ENCODE measurements at places on chromosomes 13 and 19.
A peak's percentile ranks its signal among the peaks of the same experiment; 100 is the strongest.

DNA sequence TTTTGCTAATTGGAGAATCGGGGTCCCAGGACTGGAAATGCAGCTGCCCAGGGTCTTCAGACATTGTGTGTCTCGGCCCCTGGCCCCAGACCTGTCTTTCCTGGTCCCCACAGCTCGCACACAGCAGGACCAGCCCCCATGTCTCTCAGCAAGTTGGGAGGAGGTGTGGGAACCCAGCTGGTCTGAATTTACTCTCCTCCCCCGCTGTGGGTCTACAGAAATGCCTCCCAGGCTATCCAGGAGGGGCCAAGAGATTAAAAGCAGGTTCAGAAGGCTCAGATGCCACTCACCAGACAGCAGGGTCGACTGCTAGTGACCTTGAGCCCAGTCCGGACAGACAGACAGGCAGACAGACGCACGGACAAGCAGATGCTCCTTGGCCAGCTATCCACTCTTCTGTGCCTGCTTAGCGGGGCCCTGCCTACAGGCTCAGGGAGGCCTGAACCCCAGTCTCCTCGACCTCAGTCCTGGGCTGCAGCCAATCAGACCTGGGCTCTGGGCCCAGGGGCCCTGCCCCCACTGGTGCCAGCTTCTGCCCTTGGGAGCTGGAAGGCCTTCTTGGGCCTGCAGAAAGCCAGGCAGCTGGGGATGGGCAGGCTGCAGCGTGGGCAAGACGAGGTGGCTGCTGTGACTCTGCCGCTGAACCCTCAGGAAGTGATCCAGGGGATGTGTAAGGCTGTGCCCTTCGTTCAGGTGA, at the start of gene DAND5:
DAND5 (plus strand) TSS at position 285 of the 697 bp plus-strand sequence; CDS start at position 370, 85 bp downstream.
- DNase-seq, result no peak

DNA sequence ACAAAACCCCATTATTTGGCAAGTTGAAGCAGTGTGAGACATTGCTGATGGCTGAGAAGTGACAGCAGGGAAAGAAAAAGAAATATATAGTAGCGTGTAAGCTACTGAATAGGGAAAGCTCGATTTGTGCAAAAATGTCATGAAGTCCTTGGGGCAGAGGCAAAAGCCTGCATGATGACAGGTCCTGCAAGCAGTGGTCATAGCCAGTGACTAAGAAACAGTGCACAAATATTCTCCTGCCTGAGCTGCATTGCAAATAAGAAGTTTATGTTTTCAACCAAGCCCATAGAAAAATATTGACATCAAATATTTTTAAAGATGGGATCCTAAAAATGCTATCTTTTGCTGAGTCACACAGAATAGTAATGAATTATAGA, 270.0 kb downstream of the SLITRK6 start:
- peak; percentile 34 for DNase-seq

DNA sequence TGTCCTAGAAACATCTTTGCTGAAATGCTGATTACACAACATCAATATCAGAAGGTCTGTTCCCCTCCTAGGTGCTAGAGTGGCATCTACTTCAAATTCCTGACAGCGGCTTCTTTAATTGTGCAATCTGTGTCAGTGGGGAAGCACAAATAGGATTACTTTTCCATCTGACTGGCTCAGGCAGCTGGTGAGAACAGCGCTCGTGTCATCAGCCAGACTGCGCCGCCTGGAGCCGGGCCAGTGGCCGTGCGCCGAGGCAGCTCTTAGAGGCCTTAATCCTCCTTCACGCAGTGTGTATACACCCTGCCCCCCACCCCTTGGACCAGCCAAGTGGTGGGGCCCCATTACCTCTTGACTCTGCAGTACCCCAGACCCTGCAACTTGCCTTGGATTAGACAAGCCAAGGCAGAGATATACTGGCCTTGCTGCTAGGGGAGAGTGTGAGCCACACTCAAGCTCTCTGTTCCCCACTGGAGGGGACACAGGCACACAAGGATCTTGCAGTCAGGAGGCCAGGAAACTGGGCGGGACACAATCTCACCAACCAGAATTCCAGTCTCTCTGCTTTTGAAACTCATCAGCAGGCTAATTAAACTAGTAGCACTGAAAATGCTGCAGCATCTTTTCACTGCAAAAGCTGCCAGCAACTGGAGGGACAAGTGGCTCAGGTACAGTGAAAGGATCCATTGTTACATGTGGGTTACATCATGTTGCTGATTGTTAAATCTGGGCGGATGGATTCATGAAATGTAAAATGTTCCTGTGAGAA, 48.9 kb upstream of the EPHX3 start:
- peak; percentile 90 for DNase-seq

DNA sequence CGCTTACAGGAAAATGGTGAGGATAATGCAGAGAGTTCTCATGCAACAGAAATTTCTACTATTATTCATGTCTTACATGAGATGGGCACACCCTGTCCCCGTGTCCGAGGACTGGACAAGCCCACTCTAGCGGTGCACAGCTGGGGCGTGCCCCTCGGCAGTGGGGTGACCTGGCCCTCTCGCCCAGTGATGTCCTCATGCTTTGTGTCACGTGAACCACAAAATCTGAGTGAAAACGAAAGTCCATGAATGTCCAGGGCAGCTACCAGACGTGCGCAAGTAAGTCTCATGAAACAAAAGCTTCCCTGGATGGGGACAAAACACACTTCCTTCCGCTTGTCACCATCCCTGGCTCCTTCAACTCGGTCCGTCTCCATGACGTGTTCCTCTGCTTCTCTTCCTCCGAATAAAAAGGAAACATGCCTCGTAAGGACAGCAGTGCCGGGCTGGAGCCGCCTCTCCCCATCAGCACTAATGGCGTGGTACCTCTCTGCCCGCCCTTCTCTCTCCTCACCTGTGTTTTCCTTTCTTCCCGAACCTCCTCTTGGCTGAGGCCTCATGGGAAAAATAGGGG, 45.6 kb downstream of the ANKRD10 start:
- no peak for DNase-seq

- no peak for DNase-seq
Measured at GRCh38 chr13:89784161-89784809, 1563.2 kb upstream of the MIR17HG start.

DNA sequence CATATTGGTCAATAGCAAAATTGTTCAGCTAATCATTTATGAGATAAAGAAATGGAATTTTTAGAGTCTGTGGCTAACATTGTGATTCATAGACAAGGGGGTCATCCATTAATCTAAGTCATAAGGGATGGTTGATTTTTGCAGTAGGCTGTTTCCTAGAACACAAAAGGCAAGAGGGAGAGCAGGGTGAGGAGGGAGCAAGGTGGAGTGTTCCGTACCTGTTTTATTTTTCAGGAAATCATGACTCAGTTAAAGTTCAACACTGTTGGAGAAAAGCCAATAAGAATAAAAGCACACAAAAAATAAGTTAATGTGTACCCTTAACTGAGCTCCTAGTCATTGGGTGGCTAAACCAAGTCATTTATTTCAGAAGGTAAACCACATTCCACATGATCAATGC, 512.4 kb upstream of the ATXN8OS start:
- DNase-seq, result no peak

DNA sequence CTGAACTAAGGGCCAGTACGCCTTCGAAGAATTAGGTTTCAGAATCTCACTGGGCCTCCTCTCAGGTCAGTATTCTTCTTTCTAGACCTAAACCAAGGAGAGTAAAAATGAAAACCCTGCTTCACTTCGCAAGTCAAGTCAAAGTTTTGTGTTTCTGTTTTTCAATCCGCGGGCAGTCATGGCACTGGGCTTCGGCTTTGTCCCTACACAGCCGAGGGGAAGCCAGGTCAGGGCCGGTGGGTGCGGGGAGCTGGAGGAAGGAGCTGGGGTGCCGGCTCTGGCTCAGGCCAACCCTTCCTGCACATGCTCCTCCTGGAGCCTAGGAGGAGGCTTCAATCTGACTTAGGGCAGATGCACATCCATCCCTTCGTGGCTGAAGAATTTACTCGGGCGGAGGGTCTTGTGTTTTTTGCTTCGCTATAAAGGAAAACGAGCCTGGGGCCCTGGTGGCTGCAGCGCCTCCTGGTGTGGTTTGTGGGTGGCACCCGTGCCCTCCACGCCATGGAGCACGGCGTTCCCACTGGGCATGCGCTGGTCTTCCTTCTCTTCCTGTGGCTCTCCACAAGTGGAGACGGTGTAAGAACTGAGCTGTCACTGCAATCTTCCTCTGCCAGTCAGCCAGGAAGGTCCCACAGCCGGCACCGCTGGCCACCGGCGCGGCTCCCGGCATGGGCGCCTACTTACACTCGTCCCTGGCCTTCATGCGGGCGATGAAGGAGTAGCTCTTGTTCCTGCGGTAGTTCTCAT, 22.5 kb downstream of the C19orf44 start:
- no peak for DNase-seq

DNA sequence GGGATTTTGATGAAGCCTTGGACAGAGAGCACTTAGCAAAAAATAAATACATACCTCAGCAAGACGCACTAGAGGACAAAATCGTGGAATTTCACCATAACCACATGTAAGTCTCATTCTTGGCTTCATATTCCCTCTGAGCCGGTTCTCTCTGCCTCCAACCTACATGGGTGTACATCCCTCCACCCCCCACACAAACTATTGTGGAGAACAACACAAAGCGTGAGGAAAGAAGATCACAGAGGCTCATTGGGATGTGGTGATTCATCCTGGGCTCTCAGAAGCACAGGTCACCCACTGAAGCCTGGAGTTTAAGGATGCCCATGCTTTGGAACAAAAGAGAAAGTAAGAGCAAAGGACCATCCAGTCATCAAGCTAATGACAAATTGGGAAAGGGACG, 192.2 kb downstream of the STK24 start:
- DNase-seq, result peak; percentile 57

DNA sequence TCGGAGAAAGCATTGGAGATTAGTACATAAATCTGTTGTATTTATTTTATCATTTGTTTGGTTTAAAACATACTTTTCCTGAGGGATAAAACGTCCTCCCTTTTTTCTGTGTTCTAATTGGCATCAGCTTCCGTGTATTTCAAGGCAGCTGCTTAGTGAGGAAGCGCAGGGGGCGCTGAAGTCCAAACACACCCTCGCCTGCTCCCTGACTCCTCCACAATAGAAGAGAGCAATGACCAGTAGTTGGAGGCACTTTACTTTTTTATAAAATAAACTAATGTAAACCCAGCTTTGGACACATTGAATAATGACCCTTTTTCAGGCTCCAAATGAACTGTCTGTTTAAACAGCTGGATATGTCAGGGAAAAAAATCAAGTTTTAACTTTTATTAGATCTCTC, 79.9 kb downstream of the RNASEH2B start:
- peak; percentile 6 for DNase-seq

- DNase-seq, result peak; percentile 70
Measured at GRCh38 chr13:93847162-93847561, 620.6 kb downstream of the GPC6 start.

- no peak for DNase-seq
Measured at GRCh38 chr19:50717026-50717723, 2.4 kb downstream of the SHANK1 start.

DNA sequence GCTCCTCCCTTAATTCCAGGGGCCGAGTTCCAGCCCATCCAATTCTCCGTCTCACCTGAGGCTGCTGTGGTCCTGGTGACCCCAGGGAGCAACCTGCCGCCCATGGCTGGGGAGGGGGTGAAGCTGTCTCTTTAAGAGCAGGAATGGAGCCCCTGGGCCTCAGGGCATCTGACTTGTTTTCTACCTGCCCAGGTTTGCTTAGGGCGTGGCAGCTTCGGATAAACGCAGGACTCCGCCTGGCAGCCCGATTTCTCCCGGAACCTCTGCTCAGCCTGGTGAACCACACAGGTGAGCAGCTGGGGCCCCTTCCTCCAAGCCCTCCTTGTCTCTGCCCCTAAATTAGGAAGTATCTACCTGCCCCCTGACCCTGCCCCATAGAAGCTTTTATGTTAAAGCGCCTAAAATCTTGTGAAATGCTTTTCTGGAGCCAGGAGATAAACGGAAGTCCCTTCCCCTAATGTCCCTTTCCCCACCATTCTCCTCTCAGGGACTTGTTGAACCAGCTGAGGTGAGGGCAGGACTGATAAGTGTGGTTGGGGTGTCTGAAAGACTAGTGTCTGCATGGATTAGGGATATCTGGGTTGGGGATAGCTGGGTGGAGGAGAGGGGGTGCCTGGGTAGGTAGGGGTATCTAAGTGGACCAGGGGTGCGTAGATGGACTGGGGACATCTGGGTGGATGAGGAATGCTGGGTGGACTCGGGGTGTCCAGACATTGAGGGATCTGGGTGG, 614 bp downstream of the FXYD3 start:
- DNase-seq, result no peak

- DNase-seq, result no peak
Measured at GRCh38 chr19:30703645-30704044, 331.5 kb downstream of the ZNF536 start.

GRCh38 chr13:83995930-83996329, 113.7 kb upstream of the SLITRK1 start:
- no peak for DNase-seq

DNA sequence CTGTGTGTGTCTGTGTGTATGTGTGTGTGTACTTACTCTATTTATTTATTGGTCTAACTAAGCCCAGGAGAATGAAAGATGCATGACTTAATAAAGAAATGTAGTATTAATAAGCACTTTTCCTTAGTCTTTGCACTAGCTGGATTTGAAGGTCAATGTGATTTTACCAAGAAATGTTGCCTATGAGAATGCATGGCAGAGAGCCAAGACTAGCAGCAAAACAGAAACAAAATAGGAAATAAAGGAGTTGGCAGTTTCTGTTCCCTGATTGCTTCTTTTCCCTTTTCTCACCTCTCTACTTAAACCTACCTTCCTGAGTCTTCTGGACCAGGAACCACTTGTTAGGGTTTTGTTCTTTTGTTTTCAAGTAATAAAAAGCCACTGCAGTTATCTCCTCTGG, 286.1 kb downstream of the KCTD12 start:
- no peak for DNase-seq

DNA sequence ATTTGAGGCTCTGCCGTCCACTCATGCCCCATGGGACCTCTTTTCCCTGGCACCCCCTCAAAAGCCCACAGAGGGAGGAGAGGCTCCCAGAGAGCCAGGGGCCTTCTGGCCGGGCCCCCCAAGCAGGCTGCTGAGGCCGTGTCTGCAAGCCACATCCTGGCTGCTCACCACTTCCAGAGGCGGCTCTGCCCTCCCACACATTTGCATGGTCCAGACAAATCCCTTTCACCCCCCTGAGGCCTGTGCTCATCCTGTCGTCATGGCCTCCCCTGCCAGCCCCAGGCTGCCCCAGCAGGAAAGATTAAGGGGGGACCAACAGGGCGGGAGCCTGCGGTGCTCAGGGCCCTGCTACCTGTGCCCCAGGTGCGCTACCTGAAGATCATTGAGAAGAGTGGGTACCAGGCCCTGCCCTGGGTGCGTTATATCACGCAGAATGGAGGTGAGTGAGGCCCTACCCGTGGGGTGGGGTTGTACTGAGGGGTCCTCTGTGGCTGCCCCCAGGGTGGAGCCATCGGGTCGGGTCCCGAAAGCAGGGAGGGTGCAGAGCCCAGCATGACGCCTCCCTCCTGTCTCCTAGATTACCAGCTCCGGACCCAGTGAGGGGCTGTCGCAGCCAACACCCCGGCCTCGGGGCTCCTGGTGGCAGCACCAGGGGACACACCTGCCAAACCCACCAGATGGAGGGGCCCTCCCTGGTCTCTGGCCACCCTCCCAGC, 36.3 kb downstream of the AP1M1 start:
- no peak for DNase-seq

DNA sequence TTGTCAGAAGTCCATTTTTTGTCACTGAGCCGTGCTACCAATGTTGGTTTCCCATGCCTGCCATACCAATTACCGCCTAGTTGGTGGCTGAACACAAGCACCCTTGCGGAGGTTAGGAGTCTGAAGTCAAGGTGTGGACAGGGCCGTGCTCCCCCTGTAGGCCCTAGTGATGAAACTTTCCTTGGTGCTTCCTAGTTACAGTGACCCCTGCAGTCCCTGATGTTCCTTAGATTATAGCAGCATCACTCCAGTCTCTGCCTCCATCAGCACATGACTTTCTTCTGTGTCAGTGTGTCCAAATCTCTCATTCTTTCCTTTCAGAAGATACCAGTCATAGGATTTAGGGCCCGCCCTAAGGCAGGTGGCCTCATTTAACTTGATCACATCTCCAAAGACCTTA, 99.0 kb downstream of the MYO16 start:
- DNase-seq, result no peak

Measured in fibroblast of upper back skin (primary cell).